ENCODE measurements at places on chromosomes 1 and 21.

GRCh38 chr1:222413991-222414549 lies 133.8 kb downstream of the HHIPL2 start:
- no peak for DNase-seq

- DNase-seq, result no peak
Observed at GRCh38 chr1:201772178-201772577, 56.8 kb upstream of the IPO9 start.

DNA sequence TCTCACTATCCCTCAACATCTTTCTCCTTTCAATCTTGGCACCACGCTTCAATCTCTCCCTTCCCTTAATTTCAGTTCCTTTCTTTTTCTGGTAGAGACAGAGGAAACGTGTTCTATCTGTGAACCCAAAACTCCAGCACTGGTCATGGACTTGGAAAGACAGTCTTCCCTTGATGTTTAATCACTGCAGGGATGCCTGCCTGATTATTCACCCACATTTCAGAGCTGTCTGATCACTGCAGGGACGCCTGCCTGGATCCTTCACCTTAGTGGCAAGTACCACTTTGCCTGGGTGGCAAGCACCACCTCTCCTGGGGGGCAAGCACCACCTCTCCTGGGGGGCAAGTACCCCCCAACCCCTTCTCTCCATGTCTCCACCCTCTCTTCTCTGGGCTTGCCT lies 27.8 kb downstream of the SELL start:
- no peak for DNase-seq

GRCh38 chr1:159430985-159431384 lies 1.0 kb upstream of the OR10J4 start:
- no peak for DNase-seq

- no peak for DNase-seq
Observed at GRCh38 chr1:230465691-230466090, 39.6 kb upstream of the PGBD5 start.

GRCh38 chr1:10208537-10208936 lies 1.8 kb upstream of the KIF1B start:
- DNase-seq, result no peak

GRCh38 chr1:234186037-234186688 lies 187.1 kb upstream of the COA6 start:
- no peak for DNase-seq

- DNase-seq, result no peak
Observed at GRCh38 chr1:172118618-172119017, 277.3 kb downstream of the DNM3 start.

DNA sequence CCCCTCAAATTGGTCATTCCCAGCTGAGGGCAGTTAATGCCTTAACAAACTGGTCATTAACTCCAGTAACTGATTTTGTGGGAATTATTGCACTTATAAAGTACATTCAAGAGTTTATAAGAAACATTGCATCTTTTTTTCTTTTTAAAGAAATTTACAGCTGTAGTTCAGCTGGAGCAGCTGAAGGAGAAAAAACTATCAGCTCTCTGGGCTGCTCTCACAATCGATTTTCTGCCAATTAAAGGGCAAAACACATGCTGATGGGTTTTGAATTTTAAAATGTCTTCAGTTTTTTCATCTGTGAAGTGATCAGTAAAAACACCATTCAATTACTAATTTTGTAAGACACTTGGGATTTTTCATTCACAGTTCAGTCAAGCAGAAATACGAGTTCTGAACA lies 74.7 kb downstream of the KIFAP3 start:
- no peak for DNase-seq

DNA sequence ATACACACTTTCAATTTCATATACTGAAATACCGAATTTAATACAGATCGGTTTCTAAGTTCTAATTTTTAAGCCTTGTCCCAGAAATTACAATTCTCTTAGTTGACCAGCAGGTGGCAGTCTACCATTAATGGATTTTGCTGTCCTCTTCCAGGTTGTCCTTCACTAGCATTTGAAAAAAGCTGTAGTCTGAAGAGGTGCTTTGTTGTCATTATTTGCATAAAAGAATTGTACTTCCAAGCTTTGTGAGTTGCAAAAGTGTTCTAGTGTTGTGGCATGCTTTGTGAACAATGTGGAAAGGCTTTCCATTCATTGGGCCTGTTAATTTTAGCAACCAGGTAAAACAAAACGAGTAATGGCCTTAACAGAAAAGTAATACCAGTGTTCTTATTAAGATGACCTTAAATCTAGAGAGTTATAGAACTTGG lies 193.6 kb downstream of the RPS6KC1 start:
- DNase-seq, result no peak

DNA sequence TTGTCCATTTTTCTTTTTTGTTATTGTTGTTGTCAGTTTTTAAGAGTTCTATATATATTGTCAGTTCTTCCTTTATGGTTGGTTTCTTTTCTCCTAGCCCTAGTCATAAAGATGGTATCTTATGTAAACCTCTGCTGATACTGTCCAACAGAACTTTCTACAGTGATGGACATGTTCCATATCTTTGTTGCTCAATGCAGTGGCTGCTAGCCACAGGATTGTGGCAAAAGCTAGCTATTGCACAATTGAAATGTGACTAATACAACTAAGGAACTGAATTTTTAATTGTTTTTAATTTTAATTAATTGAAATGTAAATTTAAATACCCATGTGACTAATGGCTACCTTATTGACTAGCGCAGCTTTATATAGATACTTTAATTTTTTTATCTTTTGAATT lies 411.8 kb upstream of the PTBP2 start:
- DNase-seq, result no peak

All from cortex of kidney (tissue), 1 donor.